Transverse colon (tissue), 4 donors: ENCODE measurements at places on chromosomes 13 and 19. TPM values are rescaled to one million over a fixed set of nuclear protein-coding genes. Genes with fewer than 3 reads are reported as not detected.
A peak's percentile ranks its signal among the peaks of the same experiment; 100 is the strongest.

Gene SELENOV
- total RNA-seq: not detected

Gene PNMA8A
- 0.20 TPM for total RNA-seq

Gene FSD1
- 2.9 TPM for total RNA-seq

Gene CEACAM20
- not detected for total RNA-seq

Gene BEST2
- 121 TPM for total RNA-seq

Gene JAK3
- 2.3 TPM for total RNA-seq

Gene IGFLR1
- total RNA-seq: 6.4 TPM

DNA sequence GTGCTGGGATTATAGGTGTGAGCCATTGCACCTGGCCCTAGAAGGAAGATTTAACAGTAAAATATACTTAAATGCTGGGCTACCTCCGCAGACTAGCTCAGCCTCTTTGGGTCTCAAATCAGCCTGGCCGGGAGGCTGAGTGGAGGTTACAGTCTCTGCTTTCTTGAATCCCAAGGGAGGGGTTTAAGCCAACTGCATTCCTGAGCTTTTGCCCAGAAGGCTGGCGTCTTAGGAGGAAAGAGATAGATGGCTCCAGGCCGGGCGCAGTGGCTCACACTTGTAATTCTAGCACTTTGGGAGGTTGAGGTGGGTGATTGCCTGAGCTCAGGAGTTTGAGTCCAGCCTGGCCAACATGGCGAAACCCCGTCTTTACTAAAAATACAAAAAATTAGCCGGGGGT is 623 bp upstream of the C5AR1 start:
- no peak overlapping the region for H3K4me3 ChIP-seq
- H3K36me3 ChIP-seq: no peaks in the 10 kb centered on the region
- H3K27ac ChIP-seq: no peak overlapping the region
- H3K27me3 ChIP-seq: peaks cover 9% of the 10 kb centered on the region

DNA sequence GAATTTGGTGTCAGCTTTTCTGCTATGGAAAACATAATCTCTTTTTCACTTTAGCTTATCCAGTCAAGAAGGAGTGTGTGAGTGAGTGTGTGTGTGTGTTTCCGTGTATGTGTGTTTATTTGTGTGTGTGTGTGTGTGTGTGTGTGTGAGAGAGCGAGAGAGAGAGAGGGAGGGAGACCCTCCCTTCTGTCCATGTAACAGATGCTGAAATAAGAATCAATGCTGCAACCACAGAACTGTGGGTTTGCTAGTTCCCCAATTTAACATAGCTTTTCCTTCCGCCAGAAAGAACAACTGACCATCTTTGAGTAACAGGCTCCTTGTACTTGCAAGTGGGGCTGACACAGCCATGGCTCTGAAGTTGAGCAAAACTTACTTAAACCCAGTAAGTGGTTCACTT is 5.2 kb downstream of the LCP1 start:
- no peaks in the 10 kb centered on the region for H3K36me3 ChIP-seq
- H3K27me3 ChIP-seq: no peaks in the 10 kb centered on the region
- no peak for DNase-seq
- no peaks in the 10 kb centered on the region for H3K4me1 ChIP-seq

- H3K27ac ChIP-seq: no peak overlapping the region
- no peaks in the 10 kb centered on the region for H3K4me1 ChIP-seq
- peaks cover 4% of the 10 kb centered on the region for H3K36me3 ChIP-seq
- H3K4me3 ChIP-seq: no peak overlapping the region
These were observed 25.1 kb downstream of the CARD8 start for GRCh38 chr19:48230555-48231129.

DNA sequence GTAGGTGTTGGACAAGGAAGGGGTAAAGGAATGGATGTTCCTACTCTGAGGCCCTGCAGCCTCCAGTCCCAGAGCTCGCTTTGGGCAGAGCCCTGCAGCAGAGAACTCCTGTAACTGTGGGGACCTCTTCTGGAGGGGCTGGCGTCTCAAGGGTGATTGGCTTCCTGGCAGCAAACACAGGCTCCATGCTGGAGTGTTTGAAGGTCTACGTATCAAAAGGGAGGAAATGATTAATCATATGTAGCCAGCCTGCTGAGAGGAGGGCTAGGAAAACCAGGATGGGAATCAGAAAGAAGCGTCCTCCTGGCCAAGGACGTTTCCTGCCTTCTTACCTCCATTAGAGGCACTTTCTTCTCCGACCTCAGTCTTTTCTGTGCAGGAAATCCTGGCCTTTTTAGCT is 208.5 kb downstream of the TSHZ3 start:
- H3K4me1 ChIP-seq: no peaks in the 10 kb centered on the region
- H3K27ac ChIP-seq: no peak overlapping the region
- H3K36me3 ChIP-seq: no peaks in the 10 kb centered on the region

DNA sequence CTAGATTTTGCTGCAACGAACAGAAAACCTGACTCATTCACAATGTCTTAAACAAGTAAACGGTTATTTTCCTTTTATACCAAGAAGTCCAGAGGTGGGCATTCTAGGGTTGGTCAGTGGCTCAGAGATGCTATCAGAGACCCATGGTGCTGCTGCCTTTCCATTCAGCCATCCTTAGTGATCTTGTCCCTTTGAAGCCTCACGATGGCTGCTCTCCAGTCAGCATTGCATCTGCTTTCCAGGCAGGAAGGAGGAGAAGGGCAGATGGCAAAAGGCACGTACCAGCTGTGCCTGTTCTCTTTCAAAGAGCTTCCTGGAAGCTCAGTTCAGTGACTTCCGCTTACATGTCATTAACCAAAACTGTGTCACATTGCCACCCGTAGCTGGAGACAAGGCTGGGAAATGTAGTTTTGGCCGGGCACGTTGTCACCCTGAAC is 30.1 kb downstream of the WDFY2 start:
- no peaks in the 10 kb centered on the region for H3K36me3 ChIP-seq
- no peaks in the 10 kb centered on the region for H3K4me1 ChIP-seq
- H3K27me3 ChIP-seq: no peaks in the 10 kb centered on the region
- H3K4me3 ChIP-seq: no peak overlapping the region
- DNase-seq: peak; percentile 12

GRCh38 chr13:26168835-26169234 is 53.3 kb downstream of the RNF6 start:
- no peak overlapping the region for H3K27ac ChIP-seq
- no peaks in the 10 kb centered on the region for H3K27me3 ChIP-seq
- no peak for DNase-seq
- H3K4me1 ChIP-seq: no peaks in the 10 kb centered on the region

GRCh38 chr13:35648201-35648600 is 171.7 kb upstream of the MAB21L1 start:
- DNase-seq: no peak
- no peaks in the 10 kb centered on the region for H3K27me3 ChIP-seq
- no peak overlapping the region for H3K4me3 ChIP-seq
- no peak overlapping the region for H3K27ac ChIP-seq
- H3K36me3 ChIP-seq: no peaks in the 10 kb centered on the region

- H3K27ac ChIP-seq: peak overlapping the region; percentile 5
- no peaks in the 10 kb centered on the region for H3K36me3 ChIP-seq
- peak; percentile 50 for DNase-seq
- no peak overlapping the region for H3K4me3 ChIP-seq
These were observed 7.9 kb upstream of the RASA3 start for GRCh38 chr13:114140131-114140905.

- H3K4me1 ChIP-seq: no peaks in the 10 kb centered on the region
- no peaks in the 10 kb centered on the region for H3K36me3 ChIP-seq
- H3K27me3 ChIP-seq: peaks cover 14% of the 10 kb centered on the region
These were observed 42.7 kb downstream of the ADPRHL1 start for GRCh38 chr13:113410472-113411201.
